CD4-positive, alpha-beta T cell treated with Interleukin-15 for 4 hours (primary cell): ENCODE measurements at places on chromosomes 13 and 19.

GRCh38 chr13:78401873-78402707, 201.3 kb downstream of the POU4F1 start:
- DNase-seq: no peak

- peak; percentile 16 for DNase-seq
Measured at GRCh38 chr13:112583592-112584277, 4.2 kb downstream of the TUBGCP3 start.

DNA sequence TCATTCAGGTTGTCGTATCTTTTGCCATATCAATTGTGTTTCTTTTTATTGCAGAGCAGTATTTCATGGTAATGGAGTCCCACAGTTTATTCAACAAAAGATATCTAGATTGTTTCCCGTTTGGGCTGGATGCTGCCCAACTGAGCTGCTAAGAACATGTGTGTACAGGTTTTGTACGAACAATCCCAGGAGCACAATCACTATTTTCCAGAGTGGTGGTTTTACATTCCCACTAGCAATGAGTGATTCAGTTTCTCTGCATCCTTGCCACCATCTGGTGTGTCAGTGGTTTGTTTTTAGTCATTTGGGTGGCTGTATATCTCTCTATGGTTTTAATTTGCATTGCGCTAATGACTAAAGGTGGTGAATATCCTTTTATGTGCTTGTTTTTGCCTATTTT, 52.7 kb upstream of the ZDHHC20 start:
- DNase-seq: no peak

- no peak for DNase-seq
Measured at GRCh38 chr13:106118050-106118449, 417.4 kb downstream of the EFNB2 start.

DNA sequence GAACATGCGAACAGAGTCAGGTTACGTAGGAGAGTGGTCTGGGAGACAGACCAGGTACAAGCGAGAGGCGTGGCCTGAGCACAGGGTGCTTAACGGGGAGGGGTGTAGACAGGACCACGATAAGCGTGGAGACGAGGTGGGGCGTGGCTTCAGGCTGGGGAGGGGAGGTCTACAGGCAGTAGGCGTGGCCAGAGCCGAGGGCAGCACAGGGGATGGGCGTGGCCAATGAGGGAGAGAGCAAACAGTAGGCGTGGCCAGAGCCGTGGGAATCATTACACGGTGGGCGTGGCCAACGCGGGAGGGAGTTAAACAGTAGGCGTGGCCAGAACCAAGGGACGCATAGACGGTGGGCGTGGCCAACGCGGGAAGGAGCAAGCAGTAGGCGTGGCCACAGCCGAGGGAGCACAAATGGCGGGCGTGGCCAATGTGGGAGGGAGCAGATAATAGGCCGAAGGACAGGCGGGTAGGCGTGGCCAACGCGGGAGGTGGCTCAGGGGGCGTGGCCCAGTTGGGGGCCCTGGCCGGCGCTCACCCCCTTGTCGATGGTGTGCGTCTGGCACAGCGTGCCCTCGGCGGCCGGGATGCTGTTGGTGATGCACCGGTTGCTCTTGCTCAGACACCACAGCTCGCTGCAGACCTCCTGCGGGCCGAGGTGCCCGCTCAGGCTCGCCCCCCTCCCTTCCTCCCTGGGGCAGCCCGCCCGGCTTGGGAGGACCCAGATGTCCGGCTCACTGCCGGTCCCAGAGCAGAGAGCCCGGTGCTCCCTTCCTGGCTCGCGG, 15.2 kb upstream of the MYO1F start:
- peak; percentile 94 for DNase-seq

GRCh38 chr19:15358918-15359317, 20.7 kb downstream of the AKAP8 start:
- no peak for DNase-seq

GRCh38 chr13:83825676-83826075, 56.6 kb downstream of the SLITRK1 start:
- no peak for DNase-seq

GRCh38 chr19:7638802-7639465, 2.0 kb downstream of the STXBP2 start:
- DNase-seq: no peak

DNA sequence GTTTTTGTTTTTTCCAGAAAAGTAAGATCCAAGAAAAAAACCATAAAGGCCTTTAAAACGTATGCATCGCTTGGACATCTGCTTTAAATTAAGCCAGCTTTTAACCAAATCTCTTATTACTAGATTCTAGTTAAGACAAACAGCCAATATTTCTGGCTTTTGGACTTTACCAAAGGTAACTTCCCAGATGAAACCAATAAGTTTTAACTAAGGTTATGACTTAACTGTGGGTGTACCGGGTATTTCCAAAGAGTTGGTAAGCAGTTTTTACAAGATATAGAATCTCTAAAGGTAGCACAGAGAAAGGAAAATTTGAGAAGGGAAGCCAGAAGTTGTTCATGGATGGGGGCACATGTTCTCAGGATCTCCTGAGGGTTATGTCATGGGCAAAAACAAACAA, 34.0 kb downstream of the CEACAM1 start:
- DNase-seq: no peak

- no peak for DNase-seq
Measured at GRCh38 chr19:37930416-37930815, 23.4 kb downstream of the SIPA1L3 start.

DNA sequence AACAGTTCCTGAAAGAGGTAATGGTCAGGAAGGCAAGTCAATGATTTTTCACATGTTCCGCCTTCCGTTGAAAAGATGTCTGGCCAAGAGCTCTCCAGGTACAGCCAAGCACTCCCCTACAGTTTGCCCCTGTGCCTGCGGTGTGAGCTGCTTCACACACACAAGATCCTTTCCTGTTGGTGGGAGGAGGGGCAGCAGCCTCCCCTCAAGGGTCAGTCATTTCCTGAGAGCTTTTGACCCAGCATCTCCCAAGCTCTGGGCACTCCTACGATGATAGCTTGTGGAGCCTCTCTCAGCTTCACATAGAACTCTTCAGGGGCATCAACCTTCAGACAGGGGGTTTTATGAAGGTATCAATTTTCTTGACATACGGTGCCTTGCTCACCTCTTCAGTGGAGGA, 86.9 kb downstream of the DOCK9 start:
- DNase-seq: no peak

DNA sequence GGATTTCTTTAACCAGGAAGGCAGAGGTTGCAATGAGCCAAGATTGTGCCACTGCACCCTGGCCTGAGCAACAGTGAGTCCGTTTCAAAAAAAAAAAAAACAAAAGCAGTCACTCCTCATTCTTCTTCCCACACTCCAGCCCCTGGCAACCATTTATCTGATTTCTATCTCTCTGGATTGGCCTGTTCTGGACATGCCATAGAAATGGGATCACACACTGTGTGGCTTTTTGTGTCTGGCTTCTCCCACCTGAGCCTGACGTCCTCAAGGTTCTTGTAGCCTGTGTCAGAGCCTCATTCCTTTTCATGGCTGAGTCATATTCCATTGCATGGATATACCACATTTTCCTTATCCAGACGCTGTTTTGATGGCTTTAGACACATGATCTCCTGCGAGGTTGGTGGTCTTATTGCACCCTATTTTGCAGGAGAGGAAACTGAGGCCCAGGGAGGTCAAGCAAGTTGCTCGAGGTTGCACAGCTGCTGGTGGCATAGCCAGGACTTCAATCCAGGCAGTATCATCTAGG, 15.8 kb upstream of the FEM1A start:
- DNase-seq: no peak

DNA sequence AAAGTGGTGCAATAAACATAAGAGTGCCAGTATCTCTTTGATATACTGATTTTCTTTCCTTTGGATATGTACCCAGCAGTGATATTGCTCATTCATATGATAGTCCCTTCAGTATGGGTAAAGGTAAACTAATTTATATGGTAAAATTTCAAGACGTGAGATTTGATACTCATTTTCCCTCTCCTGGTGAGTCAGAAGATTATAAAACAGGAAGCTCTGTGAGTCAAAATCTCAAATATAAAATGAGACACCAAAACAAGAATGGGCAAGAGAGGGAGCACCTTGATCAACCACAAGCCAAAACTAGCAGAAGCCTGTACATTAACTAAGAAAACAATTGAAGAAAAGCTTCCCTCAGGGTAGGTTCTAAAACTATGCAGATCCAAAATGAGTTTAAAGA, 216.3 kb downstream of the SLITRK6 start:
- DNase-seq: no peak

- DNase-seq: no peak
Measured at GRCh38 chr19:40567750-40568494, 8.8 kb upstream of the SHKBP1 start.

DNA sequence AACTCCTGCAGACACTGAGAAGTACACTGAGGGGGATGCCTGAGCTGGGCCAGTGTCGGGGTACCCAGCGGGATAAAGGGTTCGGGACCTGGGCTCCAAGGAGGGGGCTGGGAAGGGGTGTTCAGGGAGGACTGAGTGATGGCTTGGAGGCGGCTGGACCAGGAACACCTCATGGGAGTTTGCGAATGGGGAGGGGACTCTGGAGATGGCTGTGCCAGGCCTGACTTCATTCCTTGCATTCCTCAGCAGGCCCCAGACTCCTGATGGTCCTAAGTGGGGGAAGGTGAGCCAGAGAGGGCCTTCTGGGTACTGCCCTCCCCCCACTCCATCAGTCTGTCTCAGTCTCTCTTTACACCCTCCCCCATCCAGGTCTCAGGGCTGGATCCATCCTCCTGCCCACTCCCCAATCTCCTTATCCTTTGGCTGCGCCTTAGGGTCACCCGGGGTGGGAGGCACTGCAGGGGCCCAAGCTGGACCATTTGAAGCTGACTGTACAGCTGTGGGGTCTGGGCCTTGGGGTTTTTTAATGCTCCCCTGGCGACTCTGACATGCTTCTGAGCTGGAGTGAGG, 13.8 kb downstream of the PAK4 start:
- no peak for DNase-seq

GRCh38 chr13:111168107-111168506, 53.0 kb downstream of the ARHGEF7 start:
- DNase-seq: no peak

DNA sequence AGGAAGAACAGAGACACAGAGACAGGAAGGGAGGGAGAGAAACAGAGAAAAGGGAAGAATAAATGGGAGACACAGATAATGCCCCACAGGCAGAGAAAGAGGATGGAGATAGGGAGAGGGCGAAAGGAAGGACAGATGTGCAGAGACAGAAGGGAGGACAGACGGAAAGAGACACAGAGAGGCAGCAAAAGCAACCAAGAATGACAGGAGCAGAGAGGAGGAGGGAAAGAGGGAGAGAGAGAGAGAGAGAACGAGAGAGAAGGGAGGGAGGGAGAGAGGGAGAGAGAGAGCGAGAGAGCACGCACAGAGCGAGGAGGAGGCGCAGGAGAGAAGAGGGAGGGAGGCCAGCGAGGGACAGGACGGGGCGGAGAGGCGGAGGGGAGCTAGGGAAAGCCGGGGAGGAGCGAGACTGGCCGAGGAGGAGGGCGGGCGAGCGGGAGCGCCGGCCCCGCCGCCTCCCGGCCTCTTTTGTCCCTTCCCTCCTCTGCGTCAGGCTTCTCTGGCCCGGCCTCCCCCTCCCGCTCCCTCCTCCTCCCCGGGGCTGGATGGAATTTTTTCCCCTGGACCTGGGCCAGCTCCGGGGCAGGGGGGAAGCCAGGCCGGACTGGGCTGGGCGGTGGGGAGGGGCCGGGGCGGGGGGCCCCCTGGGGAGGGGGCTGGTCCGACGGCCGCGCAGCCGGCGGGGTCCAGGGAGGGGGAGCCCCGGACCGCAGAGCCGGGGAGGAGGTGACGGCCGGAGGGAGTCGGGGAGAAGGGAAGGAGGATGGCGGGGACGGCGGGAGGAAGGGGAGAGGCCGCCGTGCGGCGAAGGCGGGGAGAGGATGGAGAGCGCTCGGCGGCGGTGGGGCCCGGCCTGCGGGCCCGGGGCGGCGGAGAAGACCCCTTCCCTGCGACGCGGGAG, 4.2 kb upstream of the SPACA6 start:
- DNase-seq: peak; percentile 13

DNA sequence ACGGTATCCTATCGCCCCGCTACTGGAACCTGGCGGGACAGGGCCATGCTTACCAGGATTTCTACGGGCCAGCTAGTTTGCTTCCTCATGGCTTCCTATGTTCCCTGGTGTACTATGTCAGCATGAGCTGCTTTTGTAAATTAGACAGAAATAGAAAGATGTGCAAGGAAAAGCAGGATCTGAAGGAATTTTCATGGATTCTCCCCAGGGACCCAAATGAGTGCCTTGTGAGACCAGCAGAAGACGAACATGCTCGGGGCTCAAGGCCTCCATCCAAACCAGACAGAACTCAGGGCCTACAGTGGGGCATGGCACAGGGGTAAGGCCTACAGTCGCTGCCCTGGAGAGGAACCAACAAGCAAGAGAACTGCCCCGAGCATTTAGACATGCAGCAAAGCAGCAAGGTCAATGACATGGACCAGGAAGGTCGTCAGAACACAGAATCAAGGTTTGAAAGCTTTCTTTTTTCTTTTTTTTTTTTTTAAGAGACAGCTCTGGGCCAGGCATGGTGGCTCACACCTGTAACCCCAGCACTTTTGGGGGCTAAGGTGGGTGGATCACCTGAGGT, 17.3 kb downstream of the EPS15L1 start:
- DNase-seq: no peak

DNA sequence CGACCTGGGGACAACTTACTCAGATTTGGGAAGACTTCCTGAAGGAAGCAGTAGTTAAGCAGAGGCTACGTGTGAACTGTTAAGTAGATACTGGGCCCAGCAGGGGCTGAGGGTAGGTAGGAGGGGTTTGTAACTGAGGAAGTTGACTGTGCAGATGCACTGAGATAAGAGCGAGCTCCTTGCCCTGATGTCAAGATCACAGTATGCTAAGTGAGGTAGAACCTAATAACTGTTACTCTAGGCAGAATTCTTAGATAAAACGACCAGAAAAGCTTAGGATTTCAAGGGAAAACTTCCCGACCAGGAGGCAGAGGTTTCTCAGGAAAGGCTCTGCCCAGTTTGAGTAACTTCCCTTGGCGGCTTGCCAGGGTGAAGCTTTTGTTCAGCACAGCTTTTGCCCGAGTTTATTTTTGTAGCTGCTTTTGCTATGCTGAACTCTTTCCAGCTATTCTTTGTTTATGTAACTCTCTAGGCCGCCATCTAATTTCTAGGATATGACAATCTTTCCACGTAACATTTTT, 632.1 kb downstream of the DIAPH3 start:
- no peak for DNase-seq

DNA sequence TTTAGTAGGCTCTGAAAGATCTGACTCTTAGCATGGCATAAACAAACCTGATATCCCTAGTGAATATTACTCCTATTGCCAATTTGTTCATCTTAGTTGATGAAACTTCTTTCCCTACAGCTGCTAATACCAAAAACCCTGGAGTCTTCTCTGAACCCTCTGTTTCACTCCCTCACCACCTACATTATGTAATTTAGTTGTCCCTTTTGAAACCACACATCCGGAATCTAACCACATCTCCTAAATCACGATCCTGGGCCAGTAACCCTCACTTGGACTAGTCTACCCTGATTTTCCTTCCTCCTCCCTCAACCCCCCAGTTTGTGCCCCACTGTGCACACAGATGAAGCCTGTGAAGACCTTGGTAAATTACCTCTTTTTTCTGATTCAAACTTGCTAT, 1.2 kb downstream of the ZNF256 start:
- DNase-seq: no peak
